ENCODE measurements at places on chromosomes 6 and 20.

DNA sequence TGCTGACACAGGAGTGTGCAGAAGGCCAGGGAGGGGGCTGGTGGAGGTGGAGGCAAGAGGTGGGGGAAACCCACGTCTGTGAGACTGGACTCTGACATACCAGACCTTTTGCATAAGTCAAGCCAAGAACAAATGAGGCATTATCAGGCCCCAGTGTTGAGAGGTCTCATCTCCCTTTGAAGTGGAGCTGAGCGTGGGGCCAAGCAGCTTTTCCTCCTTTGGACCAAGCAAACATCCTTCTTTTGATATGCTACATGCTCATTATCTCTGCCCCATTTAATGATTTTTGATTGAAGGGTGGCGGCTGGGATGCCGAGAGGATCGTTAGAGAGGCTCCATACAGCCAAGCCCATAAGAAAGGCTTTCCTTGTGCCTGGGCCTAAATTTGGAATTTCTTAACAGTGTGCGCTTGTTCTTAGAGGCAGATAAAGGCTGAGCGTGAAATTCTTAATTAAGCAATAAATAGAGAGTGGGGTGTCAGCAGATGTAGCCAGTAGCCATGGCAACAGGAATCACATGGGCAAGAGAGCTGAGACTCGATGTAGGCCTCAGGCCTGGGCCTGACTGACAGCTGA lies 244.5 kb downstream of the PKHD1 start:
- no peak for DNase-seq

DNA sequence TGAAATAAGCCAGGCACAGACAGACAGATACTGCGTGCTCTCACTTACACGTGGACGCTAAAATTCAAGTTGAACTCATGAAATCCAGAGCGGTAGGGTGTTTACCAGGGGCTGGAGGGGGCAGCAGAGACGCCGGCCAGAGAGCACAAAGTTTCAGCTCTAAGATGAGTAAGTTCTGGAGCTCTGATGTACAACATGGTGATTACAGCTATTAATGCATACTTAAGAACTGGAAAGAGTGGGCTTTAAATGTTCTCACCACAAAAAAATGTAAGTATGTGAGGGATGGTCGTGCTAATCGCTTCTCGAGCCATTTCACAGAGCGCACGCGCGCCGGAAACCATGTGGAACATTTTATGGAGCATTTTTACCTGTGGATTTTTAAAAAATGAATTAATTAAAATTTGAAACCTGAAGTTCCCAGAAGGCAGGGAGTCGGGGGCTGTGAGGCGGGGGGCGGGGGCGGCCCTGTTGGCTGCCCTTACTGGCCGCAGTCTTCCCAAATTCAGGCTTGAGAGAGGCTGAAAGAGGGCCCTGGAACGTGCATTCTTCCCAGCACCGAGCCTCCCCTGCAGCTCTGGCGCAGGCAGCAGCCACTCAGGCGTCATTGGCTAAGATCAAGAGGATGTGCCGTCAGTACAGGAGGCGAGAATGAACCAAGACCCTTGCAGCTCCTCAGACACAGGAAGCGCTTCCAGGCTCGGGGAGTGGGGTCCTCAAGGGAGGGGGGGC lies 8.5 kb upstream of the SLCO4A1 start:
- no peak for DNase-seq

DNA sequence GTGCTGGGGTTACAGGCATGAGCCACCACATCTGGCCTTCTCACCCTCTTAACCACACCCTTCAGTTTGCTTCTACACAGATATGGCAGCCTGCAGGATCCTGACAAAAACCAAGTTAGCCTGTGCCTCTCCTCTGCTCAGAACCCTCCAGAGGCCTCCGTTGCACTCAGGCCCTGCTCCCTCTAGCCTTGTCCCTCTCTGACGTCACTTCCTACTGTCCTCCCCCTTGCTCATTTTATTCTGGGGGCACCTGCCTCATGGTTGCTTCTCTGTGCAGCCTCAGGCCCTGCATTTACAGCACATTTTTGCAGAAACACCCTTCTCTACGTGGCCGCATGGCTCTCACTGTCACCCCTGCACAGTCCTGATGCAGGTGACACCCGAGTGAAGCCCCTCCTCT lies 105.6 kb downstream of the CDC5L start:
- DNase-seq: no peak

DNA sequence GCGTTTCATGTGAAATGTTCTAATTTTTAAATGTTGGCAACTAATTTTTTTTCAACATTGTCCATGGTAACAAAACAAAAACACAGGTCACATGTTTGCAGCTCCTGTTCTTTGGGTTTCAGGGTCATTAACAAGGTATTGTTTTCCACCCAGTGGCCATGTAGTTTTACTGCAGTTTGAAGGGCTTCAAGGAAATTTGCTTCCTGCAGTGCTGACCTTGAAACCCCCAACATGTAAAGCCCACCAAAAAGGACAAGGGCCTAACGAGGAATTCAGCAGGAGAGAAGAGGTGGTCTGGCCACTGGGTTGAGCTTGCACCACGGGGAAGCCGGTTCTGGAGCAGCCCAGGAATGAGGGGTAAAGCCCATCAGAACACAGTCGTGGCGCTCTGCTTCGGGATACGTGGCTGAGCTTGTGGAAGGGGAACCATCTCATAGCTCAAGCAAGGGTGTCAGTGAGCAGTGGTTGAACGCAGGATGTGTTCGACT lies 13.9 kb upstream of the KLHL31 start:
- peak; percentile 27 for DNase-seq

DNA sequence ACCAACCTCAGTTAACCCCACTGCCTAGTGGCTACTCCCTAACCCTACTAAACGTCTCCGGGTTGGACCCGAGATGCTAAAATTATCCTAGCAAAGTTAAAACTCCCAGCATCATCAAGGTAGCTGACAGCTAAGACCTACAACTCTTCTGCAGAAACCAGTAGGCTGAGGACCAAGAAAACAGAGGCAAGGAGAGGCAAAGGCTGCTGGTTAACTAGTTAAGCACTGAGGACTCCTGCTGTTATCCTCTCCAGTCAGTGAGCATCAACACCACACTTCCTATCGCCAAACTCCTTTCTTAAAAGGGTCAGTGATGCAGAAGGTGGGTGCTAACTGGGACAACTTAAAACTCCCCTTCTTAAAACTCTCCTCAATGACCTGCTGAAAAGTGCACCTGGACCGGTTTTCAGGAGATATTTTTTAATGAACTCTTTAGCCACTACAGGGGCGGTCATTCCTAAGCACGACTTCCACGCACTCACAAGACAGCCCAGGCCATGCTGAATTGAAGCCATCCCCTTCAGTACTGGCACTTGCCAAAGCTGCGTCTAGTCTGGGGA lies 1.7 kb downstream of the TRERF1 start:
- no peak for DNase-seq

DNA sequence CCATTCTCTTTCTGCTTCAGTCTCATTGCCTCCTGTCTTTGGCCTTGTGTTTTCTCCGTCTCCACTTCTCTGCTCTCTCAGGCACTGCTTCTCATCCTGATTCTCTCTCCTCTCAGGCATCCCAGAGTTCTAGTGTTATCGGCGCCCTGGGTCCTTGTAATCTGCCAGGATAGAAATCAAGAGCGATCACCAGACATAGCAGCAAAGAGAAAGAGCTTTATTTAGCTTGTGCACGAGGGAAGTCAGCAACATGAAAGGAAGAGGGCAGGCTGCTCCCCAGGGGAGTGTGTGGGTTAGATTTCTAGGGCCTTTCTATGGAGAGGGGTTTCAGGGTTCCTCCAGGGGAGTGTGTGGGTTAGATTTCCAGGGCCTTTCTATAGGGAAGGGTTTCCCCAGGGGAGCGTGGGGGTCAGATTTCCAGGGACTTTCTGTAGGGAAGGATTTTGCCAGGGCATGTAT lies 32.5 kb downstream of the SUN5 start:
- no peak for DNase-seq

GRCh38 chr6:110486756-110487155 lies 10.3 kb upstream of the SLC22A16 start:
- DNase-seq: no peak

- no peak for DNase-seq
Observed at GRCh38 chr20:44601236-44601671, 18.9 kb downstream of the PKIG start.

GRCh38 chr6:139586273-139586672 lies 211.8 kb upstream of the CITED2 start:
- DNase-seq: no peak

DNA sequence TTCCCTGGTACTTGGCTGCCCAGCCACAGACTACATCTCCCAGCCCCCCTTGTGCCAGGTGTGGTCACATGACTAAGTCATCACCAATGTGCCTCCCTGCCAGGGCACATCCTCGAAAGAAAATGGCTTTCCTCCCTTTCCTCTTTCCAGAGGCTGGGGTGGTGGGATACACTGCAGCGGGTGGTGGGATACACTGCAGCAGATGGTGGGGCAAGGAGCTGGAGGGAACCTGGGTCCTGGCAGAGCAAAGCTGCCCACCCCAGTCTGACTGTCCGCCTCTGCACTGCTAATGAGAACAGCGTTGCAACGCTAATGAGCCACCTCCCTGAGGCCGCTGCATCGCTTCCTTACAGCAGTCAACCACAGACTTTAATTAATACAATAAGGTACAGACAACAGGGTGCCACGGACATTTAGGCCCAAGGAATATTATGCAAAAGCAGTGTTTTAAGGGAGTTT lies 125.3 kb downstream of the PREX1 start:
- no peak for DNase-seq

GRCh38 chr6:17493286-17493685 lies 99.9 kb downstream of the CAP2 start:
- no peak for DNase-seq

DNA sequence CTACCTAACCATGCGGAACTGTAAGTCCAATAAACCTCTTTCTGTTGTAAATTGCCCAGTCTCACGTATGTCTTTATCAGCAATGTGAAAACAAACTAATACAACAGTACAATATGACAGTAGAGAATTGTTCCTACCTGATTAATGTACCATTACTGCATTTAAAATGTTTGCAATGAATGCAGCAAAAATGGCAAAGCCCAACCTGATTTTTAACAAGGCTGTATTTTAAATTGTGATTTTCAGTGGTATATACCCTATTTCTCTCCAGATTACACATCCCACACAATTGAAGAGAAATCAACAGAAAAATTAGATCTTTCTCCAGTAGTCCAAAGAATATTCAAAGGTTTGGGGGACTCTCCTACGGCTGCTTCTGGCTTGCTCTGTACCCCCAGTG lies 3.3 kb upstream of the PCSK2 start:
- DNase-seq: no peak

GRCh38 chr20:5364997-5365597 lies 48.3 kb upstream of the PROKR2 start:
- no peak for DNase-seq

DNA sequence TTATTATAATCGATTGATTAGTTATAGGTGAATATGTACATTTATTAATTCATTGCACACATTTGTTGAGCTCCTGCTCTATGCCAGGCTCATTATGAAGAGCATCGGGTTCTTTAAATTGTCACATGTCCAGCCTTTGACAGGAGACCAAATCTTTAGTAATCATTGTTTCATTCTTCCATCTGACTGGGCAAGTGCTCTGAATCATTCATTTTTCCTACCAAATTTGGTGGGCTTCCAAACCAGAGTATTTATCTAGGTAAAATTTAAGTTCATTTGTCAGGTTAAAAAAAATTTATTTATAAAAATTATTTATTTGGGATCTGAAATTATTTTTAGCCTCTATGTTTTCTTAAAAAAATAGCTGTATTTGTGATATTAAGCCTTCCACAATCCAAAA lies 404.9 kb upstream of the MMS22L start:
- DNase-seq: no peak

DNA sequence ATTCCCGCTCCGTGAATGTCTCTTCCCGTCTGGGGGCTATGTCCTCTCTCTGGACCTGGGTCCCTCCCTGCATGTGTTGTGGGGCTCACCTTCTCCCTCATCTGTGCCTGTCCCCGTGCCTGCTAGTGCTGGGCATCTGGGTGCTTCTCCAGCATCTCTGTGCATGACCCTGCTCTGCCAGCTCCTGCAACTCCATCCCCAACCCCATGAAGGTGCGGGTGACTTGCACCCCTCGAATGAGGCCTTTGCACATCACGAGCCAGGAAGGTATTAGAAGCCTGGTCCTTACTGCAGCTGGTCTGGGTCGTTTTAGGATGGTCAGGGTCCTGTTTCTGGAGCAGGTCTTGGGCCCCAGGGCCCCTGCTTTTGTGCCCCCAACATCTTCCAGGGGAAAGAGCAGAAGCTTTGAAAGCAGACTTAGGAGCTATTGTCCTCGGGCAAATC lies 109.7 kb downstream of the AGPAT4 start:
- no peak for DNase-seq

DNA sequence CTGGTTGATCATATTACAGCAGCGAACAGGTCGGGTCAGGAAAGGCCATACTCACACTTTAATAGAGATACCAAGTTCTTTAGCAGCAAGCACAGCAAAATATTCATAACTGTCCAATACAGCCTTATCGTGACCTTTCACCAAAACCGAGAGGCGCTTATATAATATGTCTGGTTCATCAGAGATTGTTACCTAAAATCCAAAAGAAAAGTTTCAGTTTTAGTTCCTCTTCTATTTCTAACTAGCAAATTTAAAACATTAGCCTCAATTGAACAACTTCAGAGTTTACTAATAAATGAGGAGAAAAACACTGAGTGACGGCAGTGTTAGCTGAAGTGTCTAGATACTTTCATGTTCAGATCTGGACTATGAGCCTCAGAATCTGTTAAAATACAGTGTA lies 5.9 kb downstream of the MRPS10 start:
- no peak for DNase-seq

- peak; percentile 85 for DNase-seq
Observed at GRCh38 chr6:21885532-21886114, 292.1 kb downstream of the SOX4 start.

GRCh38 chr6:110055387-110055735 lies 77.2 kb downstream of the GPR6 start:
- no peak for DNase-seq

DNA sequence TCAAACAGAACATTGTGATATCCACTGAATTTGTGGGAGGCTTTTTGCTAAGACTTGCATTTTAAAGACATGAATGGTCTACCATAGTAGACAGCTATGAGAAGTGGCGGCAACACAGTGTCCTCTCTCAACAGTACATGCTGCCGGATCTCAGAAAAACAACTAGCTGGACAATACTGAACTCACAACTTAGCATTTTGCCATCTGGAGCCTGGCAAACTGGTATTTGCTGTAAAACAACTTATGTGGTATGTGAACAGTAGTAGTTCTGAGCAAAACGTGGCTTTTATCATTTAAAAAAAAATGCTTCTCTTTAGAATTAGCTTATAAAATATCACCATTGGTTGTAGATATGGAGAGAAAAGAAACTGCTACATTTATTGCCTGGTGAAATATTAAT lies 3.3 kb upstream of the PXDC1 start:
- DNase-seq: no peak

- no peak for DNase-seq
Observed at GRCh38 chr6:135921188-135921587, 69.7 kb downstream of the PDE7B start.

DNA sequence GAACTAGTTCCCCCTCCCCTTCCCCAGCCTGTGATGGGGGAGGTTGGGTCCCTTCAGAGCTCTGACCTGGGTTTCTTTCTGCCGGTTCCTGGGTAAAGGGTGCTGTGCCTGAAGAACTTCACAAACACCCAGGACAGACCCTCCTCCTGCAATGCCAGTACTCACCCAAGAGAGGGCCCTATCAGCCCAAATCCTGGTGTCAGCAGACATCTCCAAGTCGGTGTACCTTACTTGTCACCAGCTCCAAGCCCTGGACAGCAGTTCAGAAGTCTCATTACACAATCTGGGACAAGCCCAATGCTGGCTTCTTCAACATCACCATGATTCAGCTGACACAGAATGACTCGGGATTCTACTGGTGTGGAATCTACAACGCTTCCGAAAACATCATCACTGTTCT lies 467 bp downstream of the TREML4 start:
- DNase-seq: no peak
